Kidney (tissue), 22 donors: ENCODE measurements at places on chromosomes 12 and 14.

DNA sequence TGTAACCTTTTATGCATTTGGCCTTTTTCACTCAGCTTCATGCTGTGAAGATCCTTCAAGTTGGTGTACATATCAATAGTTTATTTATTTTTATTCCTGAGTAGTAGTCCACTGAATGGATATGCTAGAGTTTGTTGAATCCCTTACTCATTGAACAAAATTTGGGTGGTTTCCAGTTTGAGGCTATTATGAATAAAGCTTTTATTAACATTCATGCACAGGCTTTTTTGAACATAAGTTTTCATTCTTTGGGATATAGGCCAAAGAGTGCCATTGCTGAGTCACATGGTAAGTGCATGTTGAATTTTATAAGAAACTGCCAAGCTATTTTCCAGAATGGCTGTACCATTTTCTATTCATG lies 59.5 kb upstream of the CAPRIN2 start:
- no peaks in the 10 kb centered on the region for H3K36me3 ChIP-seq
- no peaks in the 10 kb centered on the region for H3K4me1 ChIP-seq
- H3K4me3 ChIP-seq, result no peak overlapping the region
- DNase-seq, result no peak
- H3K27ac ChIP-seq, result no peak overlapping the region

DNA sequence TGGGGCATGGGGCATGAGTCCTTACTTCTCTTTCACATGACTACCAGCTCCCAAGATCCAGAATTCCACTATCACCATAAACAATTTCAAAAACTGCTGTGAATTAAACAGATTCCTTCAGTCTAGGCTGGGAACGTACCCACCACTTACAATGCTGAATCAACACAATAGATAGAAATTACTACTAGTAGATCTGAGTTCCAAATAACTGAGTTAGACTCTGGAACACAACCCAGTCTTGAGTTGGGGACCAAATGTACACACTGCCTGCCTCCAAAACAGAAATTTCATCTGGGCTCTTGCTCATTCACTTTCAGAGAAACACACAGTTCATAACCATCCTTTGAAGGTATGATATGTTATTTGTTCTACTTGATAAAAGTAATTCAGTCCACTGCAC lies 8.9 kb downstream of the CORO1C start:
- no peak overlapping the region for H3K4me3 ChIP-seq
- peak overlapping the region; percentile 44 for H3K27ac ChIP-seq
- H3K27me3 ChIP-seq, result no peaks in the 10 kb centered on the region
- H3K36me3 ChIP-seq, result no peaks in the 10 kb centered on the region
- no peaks in the 10 kb centered on the region for H3K4me1 ChIP-seq

DNA sequence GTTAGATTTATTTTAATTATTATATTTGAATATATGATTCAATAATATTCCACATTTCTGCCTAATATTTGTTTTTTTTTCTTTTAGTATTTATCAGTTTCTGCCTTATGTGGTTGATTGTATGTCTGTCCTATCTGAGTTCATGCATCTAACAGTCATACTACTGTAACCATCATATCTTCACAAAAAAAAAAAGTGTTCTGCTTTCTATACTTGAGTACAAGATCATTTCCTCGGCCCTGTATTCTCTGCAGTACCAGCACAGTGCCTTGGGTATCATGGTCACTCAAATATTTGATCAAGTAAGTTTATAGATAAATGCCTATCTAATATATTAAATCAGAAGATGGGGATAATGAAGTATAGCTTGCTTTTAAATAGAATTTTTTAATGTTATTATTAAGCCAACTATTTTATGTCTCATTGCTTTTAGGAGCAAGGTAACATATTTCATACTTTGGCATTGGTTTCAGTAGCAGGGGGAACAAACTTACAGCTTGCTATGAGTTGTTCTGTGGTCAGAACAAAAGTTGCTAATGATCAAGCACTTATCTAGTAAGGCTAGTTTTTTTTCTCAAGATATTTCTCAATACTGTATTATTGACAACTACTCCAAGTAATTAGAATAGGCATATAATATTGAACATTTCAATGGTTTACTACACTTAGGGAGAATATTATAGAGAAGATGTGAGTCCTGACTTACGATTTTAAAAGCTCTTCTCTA lies 290.5 kb upstream of the FBXO33 start:
- no peak overlapping the region for H3K4me3 ChIP-seq
- no peaks in the 10 kb centered on the region for H3K4me1 ChIP-seq
- H3K27me3 ChIP-seq, result no peaks in the 10 kb centered on the region

DNA sequence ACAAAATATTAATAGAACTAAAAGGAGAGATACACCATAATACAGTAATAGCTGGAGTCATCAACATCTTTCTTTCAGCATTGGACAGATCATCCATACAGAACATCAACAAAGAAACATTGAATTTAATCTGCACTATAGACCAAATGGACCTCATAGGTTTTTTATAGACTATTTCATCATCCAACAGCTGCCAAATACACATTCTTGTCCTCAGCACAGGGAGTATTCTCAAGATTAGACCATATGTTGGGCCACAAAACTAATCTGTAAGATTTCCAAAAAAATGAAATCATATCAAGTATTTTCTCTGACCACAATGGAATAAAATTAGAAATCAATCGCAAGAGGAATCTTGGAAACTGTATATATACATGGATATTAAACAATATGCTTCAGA lies 86.9 kb downstream of the FSCB start:
- no peak for DNase-seq
- no peaks in the 10 kb centered on the region for H3K4me1 ChIP-seq
- H3K27ac ChIP-seq, result no peak overlapping the region
- H3K36me3 ChIP-seq, result no peaks in the 10 kb centered on the region
- no peaks in the 10 kb centered on the region for H3K27me3 ChIP-seq
- H3K4me3 ChIP-seq, result no peak overlapping the region

DNA sequence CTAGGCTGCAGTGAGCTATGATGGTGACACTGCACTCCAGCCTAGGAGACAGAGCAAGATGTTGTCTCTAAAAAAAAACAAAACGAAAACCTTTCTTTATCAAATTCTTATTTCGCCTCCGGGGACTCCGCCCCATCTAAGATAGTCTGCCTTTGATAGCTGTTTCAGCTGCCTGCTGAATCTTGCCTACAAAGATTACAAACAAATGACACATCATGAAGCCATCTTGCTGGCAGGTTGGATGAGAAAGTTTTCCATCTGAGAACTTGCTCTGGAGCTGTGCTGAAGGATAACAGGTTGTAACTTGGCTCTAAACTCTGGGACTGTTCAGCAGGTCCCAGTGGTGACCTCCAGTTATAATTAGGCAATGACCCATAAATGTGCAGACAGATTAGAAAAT lies 41.8 kb upstream of the AEBP2 start:
- no peak overlapping the region for H3K4me3 ChIP-seq
- H3K27ac ChIP-seq, result no peak overlapping the region
- no peaks in the 10 kb centered on the region for H3K4me1 ChIP-seq
- H3K27me3 ChIP-seq, result no peaks in the 10 kb centered on the region
